ENCODE measurements at places on chromosomes 5 and 9.

GRCh38 chr5:84383816-84384603 lies 670 bp downstream of the EDIL3 start:
- no peak for DNase-seq

- no peak for DNase-seq
Measured at GRCh38 chr9:127660886-127661741, 45.7 kb upstream of the CFAP157 start.

DNA sequence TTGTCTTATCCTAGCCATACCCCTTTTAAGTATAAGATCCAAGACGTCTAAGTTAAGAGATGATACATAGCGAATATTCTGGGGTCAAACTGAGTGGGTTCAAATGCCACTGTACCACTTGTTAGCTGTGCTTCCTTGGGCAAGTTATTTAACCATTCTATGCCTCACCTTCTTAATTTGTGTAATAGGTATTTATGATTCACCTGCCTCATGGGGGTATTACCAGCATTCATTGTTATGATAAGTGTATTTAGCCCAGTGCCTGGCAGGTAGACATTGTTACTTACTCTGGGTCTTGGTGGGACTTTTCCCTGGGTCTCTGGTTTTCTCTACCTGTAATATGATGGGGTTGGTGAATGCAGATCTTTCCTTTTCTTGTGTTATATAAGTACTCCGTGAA lies 3.8 kb downstream of the LARP1 start:
- DNase-seq, result no peak

DNA sequence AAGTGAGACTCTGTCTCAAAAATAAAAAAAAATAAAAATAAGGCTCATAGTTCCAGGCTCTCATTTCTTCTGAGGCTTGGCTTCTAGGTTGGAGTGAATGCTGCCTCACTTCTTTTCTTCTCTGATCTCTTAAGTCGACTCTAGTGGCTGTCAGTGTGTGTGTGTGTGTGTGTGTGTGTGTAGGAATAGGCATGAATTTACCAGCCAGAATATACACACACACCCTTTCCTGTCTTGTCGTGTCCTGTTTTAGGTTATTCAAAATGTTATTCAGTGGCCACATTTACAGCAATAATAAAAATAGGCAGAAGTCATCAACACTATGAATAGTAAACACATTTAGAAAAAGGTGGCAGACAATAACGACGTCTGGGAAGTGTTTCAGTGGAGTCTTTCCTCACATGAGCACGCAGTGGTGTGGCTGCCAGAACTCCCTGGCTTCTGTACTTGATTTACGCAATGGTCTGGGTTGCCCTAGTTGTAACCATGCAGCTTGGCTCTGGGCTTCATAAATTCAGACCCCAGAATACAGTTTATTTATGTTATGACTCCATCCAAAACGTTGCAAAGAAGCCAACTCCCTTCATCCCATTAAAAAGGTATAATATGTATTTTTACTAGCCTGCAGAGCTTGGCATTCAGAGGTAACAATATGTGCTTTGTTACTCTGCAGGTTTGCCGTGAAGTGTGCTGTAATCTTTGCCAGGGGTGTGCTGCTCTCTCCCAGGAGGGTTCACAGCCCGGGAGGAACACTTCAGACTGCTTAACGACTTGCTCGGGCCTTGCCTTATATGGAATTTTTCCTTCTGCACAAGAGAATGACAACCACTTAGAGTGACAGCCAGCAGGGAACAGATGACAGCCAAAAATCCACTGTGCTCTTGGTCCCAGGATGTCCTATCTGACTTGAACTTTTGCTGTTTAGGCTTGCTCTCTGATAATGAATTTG lies 34.4 kb upstream of the PALM2AKAP2 start:
- DNase-seq, result no peak

GRCh38 chr9:36148311-36149051 lies 11.9 kb downstream of the GLIPR2 start:
- peak; percentile 65 for DNase-seq

- DNase-seq, result no peak
Measured at GRCh38 chr5:457195-457961, 14.4 kb downstream of the EXOC3 start.

DNA sequence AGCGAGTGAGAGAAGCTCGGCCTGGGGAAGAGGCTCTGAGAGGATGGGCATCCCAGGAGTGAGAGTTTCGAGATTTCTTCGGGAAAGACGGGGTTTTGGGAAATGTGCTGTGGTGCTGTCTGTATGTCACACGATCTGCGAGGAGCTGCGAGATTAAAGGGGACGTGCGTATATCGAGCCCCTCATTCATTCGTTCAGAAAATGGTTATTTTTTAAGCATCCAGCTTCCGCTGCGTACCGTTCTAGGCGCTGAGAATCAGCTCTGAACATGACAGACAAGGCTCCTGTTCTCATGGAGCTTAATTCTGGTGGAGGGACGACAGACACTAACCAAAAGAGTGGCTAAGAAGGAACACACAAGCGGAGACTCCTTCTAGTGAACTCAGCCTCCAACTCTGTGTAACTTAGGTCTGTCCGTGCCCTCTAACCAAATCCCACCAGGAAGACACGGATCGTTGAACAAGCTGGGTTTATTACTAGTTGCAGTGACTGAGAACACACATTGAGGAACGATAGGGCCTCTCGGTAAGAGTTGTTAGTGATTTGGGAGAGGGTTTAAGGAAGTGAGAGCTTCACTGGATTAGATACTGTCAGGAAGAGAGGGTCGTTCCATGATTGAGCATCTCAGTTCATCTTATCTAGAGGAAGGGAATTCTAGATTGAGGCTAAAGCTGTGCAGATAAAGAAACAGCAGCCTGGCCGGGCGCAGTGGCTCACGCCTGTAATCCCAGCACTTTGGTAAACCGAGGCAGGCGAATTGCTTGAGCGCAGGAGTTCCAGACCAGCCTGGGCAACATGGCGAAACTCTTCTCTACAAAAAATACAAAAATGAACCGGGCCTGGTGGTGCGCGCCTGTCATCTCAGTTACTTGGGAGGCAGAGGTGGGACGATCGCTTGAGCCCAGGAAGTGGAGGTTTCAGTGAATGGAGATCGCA lies 1.0 kb upstream of the FBXW11 start:
- no peak for DNase-seq

- DNase-seq, result no peak
Measured at GRCh38 chr9:127974769-127975261, 6.0 kb downstream of the EEIG1 start.

- no peak for DNase-seq
Measured at GRCh38 chr9:129392093-129392541, 214.1 kb upstream of the IER5L start.

GRCh38 chr9:78214492-78214891 lies 21.4 kb upstream of the CEP78 start:
- no peak for DNase-seq

- DNase-seq, result no peak
Measured at GRCh38 chr5:22249209-22249729, 603.9 kb downstream of the CDH12 start.

GRCh38 chr5:80156156-80156555 lies 99.7 kb downstream of the SERINC5 start:
- no peak for DNase-seq

DNA sequence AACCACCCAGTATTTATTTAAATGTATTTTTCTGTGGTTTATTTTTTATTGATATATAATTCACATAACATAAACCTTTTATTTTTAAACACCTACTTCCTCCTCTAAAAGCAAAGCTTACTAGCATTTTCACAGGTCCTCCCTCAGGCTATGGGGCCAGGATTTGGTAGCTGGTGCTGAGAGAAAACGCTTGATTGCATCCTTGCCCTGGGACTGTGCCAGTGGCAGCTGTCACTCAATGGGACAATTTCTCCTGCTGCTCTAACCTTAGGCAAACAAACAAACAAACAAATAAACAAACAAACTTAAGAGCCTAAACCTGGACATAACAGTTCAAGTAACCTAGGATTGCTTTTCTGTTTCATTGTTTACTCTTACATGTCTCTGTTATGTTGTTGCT lies 102.7 kb downstream of the FOCAD start:
- no peak for DNase-seq

DNA sequence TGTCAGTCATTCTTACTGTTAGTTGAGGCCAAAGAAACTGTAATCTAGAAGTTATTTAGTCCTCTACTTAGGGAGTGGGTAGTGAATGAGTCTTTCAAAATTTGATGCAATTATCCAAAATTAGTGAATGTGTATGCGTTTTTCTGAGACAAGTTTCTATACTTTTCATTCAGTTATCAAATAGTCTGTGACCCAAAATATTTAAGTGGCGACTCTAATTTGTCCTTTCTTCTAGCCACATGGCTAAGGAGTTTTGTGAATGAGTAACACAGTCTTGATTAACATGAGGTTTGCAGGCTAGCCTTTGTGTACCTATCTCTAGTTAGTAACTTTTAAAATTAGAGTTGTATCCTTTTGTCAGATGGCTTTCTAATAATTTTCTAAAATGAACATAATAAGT lies 45.6 kb downstream of the COMMD10 start:
- no peak for DNase-seq

- no peak for DNase-seq
Measured at GRCh38 chr5:31809050-31809870, 170.3 kb downstream of the PDZD2 start.

DNA sequence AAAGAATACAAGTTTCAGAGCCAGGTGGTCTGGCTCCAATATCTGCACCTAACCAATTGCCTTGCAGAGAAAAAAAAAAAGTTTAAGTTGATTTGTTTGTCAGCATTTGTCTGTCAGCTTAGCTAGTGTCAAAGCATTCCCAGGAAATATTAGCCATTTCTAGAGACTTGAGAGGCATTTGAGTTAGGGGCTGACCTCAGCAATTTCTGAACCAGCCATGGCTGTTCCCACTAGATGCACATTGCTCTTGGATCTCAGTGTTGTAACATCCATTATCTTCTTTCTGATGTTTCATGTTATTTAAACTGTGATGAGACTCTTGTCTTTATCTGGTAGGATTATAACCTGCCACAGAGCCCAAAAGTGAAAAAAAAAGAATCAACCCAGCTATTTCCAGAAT lies 102.3 kb downstream of the NDUFAF2 start:
- DNase-seq, result no peak

- no peak for DNase-seq
Measured at GRCh38 chr9:77899679-77900354, 131.8 kb downstream of the GNAQ start.

GRCh38 chr9:94533155-94533554 lies 21.7 kb upstream of the PCAT7 start:
- DNase-seq, result no peak

- DNase-seq, result no peak
Measured at GRCh38 chr9:137229903-137230704, 597 bp upstream of the SLC34A3 start.

DNA sequence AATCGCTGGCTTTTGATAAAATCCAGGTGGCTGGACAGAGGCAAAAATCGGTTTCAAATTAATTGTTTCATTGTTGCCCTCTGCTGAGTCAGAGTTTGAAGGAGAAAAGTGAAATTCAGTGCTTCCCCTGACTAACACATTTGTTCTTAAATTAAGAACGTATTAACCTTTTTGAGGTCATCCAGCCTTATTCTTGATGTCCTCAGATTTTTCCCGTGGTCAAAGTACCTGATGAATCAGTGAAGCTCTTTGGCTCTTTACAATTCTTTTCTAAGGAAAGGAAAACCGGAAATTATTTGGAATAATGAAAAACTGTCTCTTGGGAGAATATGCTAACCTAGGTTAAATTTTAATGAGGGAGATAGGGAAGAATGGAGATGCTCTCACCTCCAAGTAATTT lies 21.6 kb downstream of the OSMR start:
- DNase-seq, result no peak

DNA sequence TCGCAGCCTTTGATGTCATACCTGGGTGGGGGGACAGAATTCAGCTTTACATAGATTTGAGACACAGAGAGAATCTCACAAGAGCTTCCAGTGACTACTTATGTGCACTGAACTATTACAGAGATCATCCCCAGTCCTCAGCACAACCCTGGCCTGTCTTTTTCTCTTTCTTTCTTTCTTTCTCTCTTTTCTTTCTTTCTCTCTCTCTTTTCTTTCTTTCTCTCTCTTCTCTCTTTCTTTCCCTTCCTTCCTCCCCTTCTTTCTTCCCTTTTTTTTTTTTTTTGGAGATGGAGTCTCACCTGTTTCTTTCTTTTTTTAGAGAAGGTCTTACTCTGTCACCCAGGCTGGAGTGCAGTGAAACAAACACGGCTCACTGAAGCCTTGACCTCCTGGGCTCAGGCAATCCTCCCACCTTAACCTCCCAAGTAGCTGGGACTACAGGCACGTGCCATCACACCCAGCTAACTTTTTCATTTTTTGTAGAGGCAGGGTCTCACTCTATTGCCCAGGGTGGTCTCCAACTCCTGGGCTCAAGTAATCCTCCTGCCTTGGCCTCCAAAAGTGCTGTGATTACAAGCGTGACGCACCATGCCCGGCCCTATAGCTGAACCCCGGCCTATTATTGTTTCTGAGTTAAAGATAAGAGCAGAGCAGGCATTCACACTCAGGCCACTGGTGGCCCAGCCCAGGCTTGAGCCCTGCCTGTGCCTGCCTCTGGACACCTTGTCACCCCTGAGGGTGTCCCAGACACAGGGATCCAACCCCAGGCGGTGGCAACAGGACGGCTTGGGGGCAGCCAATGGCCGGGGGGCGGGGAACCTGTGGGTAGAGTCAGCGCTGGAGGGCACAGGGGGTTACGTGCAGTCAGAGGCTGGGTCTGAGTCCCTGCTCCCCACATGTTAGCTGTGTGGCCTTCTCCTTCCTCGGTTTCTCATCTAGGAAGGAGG lies 4.3 kb downstream of the PIP5KL1 start:
- no peak for DNase-seq

GRCh38 chr5:177482359-177482795 lies 8.9 kb upstream of the DBN1 start:
- no peak for DNase-seq

DNA sequence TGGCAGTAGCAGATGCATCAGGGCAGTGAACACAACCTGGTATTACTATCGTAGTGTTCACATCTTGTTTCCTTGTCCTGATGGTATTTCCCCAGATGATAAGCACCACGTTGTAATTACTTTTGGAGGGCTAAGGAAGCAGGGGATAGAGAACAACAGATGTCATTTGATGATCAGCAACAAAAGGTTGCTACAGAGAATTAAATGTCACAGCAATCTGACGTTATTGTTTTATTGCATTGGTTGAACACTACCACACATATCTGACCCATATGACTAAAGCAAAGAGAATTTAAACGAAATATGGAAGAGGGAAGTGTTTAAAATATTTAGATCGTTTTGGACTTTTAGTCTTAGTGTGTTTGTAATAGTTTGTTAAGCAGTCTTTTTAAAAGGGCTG lies 408.3 kb downstream of the SH3GL2 start:
- DNase-seq, result no peak

DNA sequence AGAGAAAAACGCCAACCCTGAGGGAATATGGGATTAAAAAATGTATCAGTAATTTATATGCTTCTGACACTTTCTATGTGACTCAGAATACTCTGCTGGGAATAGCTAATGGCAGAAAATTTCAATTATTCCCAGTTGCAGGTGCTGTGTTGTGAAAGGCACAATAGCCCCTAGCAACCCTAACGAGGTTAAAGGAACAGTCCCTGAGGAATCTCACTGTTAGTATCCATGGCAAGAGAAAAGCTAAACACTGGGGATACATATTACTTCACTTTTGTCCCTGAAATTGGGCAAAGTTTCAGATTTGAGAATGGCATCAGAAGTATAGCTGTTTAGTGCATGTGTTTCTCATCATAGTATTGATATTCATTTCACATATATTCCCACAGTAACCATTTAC lies 555.0 kb downstream of the RAB3C start:
- DNase-seq, result no peak

Data from activated T-cell treated with anti-CD3 and anti-CD28 coated beads for 48 hours (primary cell).